Kidney capillary endothelial cell (primary cell): ENCODE measurements at places on chromosomes 2 and 18.

DNA sequence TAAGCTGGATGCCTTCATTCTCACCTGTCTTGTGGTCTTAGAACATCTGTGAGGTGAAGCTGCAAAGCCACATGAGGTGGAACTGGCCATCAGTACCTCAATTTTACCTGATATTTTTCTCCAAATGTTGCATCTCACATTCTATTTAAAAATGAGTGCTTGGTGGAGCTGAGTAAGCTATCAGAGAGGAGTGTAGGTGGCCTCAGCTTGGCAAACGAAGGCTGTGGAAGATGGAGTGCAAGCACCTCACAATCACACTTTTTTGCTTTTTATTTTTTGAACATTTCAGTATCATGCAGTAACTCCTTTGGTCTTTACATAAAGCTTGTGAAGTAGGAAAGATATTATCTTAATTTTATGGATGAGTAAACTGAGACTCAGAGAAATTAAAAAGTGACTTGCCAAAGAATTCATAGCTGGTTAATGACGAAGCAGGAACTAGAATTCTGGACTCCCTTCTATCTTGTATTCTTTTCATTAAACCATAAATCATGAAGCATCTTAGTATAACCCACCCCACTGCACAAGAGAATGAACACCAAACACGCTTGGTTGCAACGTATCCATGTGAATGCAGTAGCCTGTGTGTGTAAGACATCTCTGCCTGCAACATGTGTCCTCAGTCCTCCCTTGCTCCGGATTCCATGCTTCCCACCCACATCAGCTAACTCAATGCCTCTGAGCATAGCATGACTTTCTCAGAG lies 27.2 kb downstream of the C2orf49 start:
- DNase-seq = no peak

- no peak for DNase-seq
These were observed 104.6 kb downstream of the LDLRAD4 start for GRCh38 chr18:13323186-13323585.

DNA sequence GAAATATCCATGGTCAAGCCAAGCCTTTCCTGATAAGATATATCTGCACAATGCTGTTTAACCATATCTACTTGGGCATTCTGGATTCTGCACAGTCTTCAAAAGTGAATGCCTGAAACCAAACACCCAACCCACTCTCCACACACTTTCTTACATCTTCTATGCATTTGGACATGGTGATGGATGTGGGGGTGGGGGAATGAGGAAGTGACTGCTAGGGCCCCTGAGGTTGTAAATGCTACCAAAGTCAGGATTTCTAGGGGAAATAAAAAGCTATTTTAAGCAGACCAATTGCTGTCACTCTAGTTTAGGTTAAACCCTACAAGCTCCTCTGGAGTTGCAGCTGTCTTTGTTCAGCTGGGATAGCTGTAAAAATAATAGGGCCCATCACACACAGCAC lies 26.7 kb upstream of the TGFA start:
- no peak for DNase-seq

- no peak for DNase-seq
These were observed 78.6 kb downstream of the ZNF519 start for GRCh38 chr18:14053661-14054060.

- no peak for DNase-seq
These were observed 76.1 kb downstream of the SEPTIN10 start for GRCh38 chr2:109537565-109538222.

DNA sequence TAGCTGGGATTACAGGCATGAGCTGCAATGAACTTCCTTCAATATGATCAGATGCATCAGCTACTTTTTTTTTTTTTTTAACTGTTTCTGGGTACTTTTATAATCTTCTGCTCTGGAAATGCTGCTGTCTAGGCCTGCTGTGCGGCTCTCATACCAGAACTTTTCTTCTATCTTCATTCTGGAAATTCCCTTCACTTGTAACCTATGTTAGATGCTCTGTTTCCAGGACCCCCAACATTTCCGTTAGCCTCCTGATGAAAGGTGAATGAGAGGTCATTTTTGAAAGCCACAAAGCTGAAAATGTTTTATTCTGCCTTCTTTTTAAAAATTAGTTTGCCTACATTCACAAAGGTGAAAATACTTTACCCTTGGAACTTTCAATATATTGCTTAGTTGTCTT lies 8.6 kb downstream of the AGFG1 start:
- no peak for DNase-seq

GRCh38 chr2:232465061-232465460 lies 9.1 kb downstream of the ALPI start:
- no peak for DNase-seq

- no peak for DNase-seq
These were observed 49.3 kb downstream of the MTERF4 start for GRCh38 chr2:241052677-241053360.

DNA sequence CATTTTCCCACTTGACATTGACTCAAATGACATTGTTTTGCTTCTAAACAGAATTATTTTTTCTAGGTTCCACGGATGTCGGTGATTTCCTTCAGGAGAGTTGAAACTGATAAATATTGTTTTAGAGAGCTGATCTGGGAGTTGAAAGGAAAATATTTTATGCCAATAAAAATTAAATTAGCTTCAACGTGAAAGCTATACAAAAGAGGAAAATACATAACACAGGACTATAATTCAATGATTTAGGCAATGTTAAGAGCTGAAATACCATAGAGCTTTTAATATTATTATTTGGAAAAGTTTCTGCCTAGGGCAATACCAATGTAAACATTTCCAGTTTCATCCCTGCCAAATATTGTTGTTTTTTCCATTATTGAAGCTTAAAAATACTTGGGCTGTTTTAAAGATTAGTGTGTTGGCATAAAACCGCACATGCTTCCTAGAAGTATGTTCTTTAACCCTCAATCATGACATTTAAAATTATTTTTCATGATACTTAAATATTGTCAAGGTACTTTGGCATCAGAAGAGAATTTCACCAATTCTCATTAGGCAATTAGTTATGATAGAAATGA lies 18.6 kb upstream of the PDE1A start:
- no peak for DNase-seq

- DNase-seq = no peak
These were observed 1337.0 kb upstream of the FAM98A start for GRCh38 chr2:34936089-34936488.

GRCh38 chr2:60391649-60392375 lies 161.6 kb downstream of the BCL11A start:
- no peak for DNase-seq

GRCh38 chr2:22934747-22935146 lies 450.2 kb upstream of the KLHL29 start:
- no peak for DNase-seq

DNA sequence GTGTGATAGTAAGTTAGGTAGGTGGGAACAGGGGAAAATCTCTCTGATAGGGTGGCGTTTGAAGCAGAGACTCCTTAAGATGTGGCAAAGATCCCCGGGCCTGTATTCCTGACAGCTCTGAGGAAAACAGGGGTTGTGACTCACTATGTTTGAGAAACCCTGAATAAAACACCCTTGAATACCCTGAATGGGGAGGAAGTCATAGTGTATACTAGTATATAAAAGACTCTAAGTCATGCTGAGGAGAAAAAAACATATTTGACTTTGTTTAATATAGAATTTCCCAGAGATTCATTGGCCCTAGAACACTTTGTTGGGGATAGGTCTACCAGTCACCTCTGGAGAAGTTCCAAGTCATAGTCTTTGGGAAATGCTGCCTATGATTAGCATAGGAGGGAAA lies 590.9 kb downstream of the IRS1 start:
- DNase-seq = no peak

- no peak for DNase-seq
These were observed 111.5 kb upstream of the THSD7B start for GRCh38 chr2:136653861-136654260.

DNA sequence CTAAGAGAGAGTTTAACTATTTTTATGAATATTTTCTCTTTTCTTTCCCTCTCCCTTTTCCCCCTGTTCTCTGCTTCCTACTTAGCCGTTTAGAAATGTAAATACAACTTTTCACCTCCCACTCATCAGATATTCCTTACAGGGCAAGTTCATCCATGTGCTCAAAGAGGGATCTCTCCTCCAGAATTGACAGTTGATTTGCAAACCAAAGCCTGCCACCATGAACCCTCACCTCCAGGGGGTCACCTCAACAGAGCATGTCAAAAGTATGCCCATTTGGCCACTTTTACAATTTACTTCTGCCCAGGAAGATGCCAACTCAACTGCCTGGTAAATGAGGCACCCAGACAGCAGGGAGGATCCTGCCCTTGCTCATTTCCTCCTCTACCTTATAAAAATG lies 149.2 kb upstream of the GYPC start:
- no peak for DNase-seq

- DNase-seq = no peak
These were observed 350.8 kb upstream of the NT5C1B start for GRCh38 chr2:18940184-18940583.
